ENCODE measurements at places on chromosomes 3 and 15. TPM values are rescaled to one million over a fixed set of nuclear protein-coding genes. Genes with fewer than 3 reads are reported as not detected.

Gene MYO5C
- total RNA-seq = 2.9 TPM

Gene HYAL1
- total RNA-seq = 0.65 TPM

Gene PFKFB4
- 3.0 TPM for total RNA-seq

Gene MESP1
- total RNA-seq = 0.65 TPM

Gene GASK1A
- total RNA-seq = not detected

Gene LHFPL4
- not detected for total RNA-seq

Gene ZKSCAN7
- total RNA-seq = 0.97 TPM

Gene TF
- not detected for total RNA-seq

Gene CELF6
- total RNA-seq = not detected

Gene NKIRAS1
- 6.4 TPM for total RNA-seq

Gene CMTM6
- 150 TPM for total RNA-seq
